ENCODE measurements at places on chromosomes 11 and 22.

GRCh38 chr11:88414385-88414861, 76.9 kb upstream of the CTSC start:
- DNase-seq = peak; percentile 92

DNA sequence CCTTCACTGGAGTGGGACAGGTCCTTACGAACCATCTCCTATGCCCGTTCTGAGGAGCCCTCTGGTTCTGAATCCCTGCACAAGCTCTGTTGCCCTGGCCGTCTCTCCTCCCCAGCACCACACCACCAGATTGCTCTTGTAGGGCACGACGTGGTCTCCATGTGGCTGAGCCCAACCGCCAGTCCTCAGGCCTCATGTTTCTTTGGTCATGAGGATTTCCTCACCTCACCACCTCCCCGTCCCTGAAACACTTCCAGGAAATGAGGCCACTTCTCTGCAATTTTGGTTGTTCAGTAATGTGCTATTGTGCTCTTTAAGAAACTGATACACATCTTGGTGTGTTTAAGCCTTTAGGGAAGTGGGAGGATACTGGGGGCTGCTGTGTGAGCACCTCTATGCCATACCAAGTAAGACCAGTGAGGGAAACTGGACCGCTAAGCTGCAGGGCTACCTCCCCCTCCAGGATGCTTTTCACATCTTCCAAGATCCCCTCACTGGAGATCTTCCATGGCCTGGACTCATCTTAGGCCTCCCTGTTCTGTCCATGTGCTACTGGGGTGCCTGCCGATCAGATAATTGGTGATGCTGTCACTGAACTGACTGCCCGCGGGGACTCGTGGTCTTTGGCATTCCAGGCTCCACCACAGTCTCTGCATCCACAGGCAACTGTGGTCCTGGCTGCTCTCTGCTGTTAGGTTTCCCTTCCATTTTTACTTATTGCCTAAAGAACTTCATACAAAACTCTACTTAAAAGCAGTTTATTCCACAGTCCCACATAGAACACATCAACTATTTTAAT, 21.9 kb downstream of the DRICH1 start:
- DNase-seq = no peak

GRCh38 chr22:37188901-37189466, 937 bp upstream of the C1QTNF6 start:
- DNase-seq = peak; percentile 78

GRCh38 chr11:120704256-120704750, 192.8 kb downstream of the GRIK4 start:
- DNase-seq = no peak

- peak; percentile 54 for DNase-seq
Measured at GRCh38 chr11:1341928-1342524, 32.6 kb upstream of the TOLLIP start.

- no peak for DNase-seq
Measured at GRCh38 chr11:118136801-118137200, 15.8 kb downstream of the SCN4B start.

DNA sequence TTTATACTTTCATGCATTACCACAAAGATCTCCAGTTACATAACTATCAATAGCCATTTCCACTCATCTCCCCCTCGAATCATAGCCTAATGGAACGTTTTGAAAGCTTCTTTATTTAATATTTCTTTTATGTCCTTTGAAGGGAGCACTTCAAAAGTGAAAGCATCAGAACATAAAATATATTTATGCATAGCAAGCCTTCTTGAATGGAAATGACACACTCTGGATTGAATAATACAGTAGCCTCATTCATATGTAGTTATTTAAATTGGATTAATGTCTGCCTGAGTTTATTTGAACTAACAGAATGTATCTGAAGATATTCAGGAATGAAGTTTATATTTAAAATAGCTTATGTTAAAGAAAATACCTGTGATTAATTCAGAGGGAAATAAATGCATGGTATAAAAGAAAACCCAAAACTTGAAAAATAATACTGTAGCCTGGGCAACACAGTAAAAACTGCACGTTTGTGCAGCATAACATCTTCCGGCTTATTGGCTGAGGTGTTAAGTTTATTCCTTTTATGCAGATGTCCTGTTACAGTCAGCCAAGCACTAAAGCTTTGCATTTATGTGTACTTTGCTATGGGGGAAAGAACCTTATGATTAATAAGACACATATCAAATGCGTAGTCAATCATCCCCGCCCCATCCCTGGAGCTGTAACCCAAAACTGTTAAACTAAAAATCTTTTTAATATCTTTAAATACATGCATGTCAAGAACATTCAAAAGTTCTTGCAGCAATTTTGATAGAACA, 22.0 kb downstream of the OOSP3 start:
- DNase-seq = no peak
